ENCODE measurements at places on chromosomes 1 and 21.

GRCh38 chr1:29392036-29392435, 155.7 kb downstream of the PTPRU start:
- no peak for DNase-seq

DNA sequence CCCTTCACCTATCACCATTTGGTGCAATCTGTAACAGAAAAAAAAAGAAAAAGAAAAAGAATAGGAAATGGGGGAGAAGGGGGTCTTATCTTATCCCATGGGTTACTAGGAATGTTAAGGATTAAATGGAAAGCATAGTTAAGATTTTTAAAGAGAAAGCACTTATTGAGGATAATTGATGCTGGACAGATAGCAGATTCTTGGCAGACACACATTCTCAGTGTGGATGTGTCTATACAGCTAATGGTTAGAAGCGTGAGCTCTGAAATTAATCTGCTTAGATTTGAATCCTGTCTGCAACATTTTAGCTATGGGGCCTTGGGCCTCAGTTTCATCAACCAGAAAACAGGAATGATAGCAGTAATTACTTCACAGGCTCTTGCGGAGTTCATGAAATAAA, 67.1 kb downstream of the SSBP3 start:
- no peak for DNase-seq

DNA sequence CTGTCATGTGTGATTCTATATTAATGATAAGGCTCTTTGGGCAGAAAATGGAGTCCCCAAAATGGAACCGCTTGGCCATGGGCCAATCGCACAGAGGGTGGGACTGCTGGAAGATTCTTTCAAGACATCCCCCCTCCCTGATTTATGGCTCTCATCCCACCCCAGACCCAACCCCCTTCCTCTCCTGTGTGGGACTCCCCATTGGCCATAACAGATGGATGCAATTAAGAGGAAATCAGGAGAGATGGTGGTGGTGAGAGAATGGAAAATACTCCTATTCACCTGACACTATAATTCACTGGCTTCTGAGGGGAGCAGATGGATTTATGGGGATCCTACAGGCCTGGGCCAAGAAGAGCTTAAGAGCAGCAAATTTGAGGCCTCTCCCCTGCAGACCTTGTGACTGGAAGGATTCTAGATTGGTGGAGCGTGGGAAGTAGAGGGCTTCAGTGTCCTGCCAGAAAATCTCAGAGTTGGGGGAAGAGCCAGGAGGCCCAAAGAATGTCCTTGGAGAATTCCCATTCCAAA, 1.7 kb downstream of the IGFN1 start:
- no peak for DNase-seq

DNA sequence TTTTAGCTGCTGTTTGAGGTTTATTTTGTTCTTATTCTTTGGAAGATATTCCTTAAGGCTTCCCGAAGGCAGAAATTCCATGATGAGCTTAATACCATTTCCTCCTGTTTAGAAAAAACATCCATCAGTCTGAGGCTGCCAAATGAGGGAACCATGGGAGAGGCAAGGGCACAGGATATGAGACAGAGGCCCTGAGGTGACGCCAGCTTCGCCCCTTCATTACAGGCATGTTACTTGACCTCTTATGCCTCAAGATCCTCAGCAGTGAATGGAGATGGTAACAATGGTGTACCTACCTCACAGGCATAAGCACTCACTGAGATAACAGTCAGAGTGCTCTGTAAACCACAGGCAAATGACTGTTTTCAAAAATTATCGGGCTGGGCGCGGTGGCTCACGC, 93.6 kb downstream of the RAVER2 start:
- no peak for DNase-seq

- no peak for DNase-seq
Observed at GRCh38 chr1:154272999-154273563, 652 bp downstream of the HAX1 start.

- no peak for DNase-seq
Observed at GRCh38 chr1:236471653-236472052, 52.1 kb upstream of the LGALS8 start.

- DNase-seq, result no peak
Observed at GRCh38 chr1:203589171-203589570, 37.5 kb upstream of the ATP2B4 start.

- no peak for DNase-seq
Observed at GRCh38 chr1:41175546-41175945, 66.6 kb downstream of the SCMH1 start.

- no peak for DNase-seq
Observed at GRCh38 chr1:34164771-34165391, at the start of gene CSMD2. CSMD2 (minus strand) TSS chr1:34165230; CDS start chr1:34165097, 133 bp downstream.

DNA sequence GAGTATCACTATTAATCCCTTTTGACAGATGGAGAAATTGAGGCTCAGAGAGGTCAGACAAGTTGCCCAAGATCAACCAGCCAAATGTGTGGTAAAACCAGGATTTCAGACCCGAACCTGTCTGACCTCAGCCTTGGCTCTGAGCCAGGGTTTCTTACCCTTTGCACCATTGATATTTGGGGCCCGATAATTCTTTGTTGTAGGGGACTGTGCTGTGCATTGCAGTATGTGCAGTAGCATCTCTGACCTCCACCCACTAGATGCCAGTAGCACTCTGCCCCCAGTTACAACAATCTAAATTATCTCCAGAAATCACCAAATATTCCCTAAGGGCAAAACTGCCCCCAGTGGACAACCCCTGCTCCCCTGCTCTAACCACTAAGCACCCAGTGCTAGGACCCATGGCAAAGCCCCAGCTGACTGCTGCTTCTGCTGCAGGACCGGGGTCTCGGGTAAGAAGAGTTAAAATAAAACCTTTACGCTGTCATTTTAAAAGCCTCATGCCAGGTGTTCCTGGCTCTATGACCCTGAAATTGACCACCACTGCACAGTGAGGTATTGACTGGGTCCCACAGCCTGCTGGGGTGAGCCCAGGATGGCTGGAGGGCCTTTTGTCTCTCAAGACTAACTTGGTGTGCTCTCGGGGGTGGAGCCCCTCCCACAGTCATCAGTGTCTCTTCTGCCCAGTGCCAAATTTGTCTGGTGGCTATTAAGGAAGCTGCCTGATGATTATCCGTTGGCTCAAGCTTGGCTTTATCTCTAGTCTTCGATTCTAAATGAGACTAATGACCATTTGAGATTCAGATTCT, 5.6 kb upstream of the MAN1C1 start:
- no peak for DNase-seq

Data from Karpas-422 (cell line).